Activated CD4-positive, alpha-beta T cell treated with anti-CD3 and anti-CD28 coated beads, Interleukin-2, amount 50 U/mL, for 48 hours (primary cell): ENCODE measurements at places on chromosomes 1 and 21.

DNA sequence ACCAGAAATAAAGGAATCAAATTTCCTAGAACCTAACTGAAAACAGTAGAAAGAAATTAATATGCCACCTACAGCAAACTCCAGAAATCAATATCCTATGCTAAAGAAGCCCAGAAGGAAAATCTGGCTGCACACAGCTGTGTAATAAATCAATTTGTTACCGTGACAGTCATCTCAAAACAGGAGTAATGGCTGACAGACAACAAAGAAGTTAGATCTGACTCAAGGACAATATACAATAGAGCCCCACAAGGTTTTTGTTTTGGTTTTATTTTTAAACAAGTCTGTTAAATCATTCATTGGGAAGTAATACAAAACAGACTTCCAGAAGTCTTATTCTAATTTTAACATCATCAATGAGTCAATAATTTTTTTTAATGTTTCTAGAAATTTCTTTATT lies 168.4 kb downstream of the RERE start:
- DNase-seq = no peak

GRCh38 chr1:115771847-115772457 lies 3.4 kb upstream of the CASQ2 start:
- DNase-seq = peak; percentile 4

GRCh38 chr1:184194236-184194635 lies 142.7 kb downstream of the TSEN15 start:
- no peak for DNase-seq

- no peak for DNase-seq
Measured at GRCh38 chr1:201452866-201453265, 16.1 kb downstream of the PHLDA3 start.

GRCh38 chr1:41518471-41518870 lies 34.0 kb upstream of the EDN2 start:
- no peak for DNase-seq

DNA sequence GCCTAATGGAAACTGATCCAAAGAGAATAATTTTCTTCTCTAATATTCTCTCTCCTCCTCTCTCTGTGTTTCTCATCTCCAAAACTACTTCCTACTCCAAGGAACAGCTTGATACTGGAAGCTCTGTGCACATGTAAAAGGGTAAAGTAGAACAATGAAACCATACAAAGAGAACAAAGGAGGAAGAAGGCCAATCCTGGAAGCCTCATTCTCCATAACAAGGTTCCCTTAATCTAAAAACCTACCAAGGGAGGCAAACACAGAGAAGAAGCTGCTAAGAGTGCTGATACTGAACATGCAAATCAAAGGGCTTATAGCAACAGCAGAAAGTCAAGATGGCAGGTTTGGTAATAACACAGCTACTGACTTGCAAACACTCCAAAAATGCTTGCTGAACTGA lies 44.4 kb downstream of the SIPA1L2 start:
- DNase-seq = no peak

DNA sequence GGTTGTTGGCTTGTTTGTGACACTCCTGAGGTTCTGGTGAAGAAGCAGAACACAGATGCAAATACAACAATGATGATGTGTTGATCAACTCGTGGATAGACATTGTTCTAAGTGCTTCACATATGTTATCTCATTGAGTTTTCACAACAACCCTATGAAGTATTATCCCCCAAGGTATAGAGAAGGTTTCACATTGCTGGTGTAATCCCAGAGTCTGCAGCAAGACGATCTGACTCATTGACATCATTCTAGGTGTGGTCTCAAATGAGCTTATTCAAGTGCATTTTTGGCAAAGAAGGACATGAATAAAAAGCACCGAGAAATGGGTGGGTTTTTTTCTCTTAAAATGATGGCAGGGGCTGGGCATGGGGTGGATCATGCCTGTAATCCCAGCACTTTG lies 64.1 kb upstream of the SCAF4 start:
- DNase-seq = no peak

- no peak for DNase-seq
Measured at GRCh38 chr1:11374748-11375110, 101.7 kb downstream of the UBIAD1 start.

- no peak for DNase-seq
Measured at GRCh38 chr1:114352797-114353196, 158.2 kb downstream of the TRIM33 start.

DNA sequence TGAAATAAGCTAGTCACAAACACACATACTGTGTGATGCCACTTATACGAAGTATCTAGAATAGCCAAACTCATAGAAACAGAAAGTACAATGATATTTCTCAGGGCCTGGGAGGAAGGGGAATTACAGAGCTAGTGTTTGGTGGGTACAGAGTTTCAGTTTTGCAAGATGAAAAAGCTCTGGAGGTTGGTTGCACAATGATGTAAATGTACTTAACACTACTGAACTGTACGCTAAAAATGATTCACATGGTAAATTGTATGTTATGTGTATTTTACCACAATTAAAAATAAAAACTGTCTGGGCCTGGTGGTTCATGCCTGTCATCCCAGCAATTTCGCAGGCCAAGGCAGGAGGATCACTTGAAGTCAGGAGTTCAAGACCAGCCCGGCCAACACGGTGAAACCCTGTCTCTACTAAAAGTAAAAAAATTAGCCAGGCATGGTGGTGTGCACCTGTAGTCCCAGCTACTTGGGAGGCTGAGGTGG lies 15.3 kb upstream of the FHAD1 start:
- DNase-seq = peak; percentile 37

DNA sequence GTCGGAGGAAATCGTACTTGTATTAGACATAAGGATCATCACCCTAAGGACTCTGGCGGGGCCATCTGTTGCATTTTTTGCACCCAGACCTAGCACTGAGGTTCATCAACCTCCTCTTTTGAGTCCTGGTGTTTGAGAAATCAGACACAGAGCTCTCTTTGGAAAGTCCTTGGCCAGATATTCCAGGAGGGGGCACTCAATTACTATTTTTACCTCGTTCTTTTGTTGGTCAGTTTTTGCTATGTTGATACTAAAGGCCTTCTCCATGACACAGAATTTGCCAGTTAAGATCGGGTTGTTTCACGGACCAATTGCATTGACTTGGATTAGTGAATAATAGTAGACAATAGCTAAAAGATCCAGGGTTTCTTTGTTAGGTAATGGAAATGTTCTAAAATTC lies 711.2 kb downstream of the KCNT2 start:
- no peak for DNase-seq
